Activated naive CD4-positive, alpha-beta T cell treated with anti-CD3 and anti-CD28 coated beads, Interleukin-2, amount 50 U/mL, for 16 hours (primary cell): ENCODE measurements at places on chromosomes 12 and 14.

DNA sequence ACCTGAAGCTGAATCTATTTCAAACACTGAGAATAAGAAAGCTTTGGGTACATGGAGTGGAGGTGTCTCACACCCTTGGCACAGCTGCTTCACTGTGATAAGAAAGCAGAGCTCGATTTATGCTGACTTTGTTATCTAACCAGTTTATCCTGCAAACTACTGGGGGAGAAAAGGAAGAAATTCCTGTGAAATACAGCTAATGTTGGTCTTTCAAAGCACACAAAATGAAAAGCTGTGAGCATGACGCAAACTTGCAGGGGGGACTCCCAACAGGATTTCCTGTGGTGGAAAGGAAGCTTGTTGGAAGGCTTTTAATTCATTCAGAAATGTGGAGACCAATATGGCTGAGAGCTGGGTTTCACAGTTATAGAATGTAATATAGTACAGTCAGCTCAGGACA is 53.4 kb downstream of the SRGAP1 start:
- DNase-seq, result no peak

GRCh38 chr12:82687021-82688011 is 610 bp downstream of the TMTC2 start:
- peak; percentile 54 for DNase-seq

DNA sequence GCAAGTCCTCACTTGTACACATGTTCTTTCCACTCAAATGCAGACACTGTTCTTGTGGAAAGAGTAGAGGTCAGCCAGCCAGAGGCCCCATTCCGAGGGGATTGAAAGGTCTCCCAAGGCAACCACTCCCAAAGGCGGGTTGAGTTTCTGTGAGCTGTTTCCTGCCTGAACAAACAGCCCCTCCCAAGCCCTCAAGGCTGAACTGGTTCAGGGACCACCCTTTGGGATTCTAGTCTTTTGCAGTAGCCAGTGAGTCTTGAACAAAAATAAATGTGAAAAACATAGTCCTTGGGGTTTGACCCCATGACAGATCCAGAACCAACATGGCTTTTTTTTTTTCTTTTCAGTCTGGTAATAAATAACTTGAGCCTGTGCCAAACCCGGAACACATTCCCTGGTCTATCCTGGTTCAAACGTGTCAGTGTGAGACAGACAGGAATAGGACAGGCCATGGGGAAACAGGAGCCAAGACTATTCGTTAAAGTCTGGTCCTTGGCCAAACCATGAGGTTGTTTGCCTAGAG is 17.6 kb upstream of the STK38L start:
- DNase-seq, result no peak

DNA sequence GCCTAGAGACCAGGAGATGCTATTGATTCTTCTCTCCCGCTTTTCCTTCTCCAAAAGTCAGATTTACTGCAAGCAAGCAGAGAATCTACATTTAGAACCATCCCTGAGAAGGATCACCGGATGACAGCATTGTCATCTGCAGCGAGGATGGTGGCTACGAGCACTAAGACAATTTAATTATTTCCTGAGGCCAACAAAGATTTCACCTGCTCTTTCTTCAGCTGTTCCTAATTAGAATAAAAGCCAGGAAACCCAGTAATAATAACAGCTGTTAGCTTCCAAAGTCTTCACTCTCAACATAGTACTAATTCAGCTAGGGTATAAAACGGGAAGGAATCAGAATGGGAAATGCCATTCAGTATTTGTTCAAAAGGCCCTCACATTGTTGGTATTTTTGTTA is 53.3 kb downstream of the TMTC1 start:
- no peak for DNase-seq

GRCh38 chr14:50600849-50601248 is 40.9 kb downstream of the ATL1 start:
- no peak for DNase-seq

- no peak for DNase-seq
Observed at GRCh38 chr12:7723926-7724325, 12.7 kb downstream of the DPPA3 start.

DNA sequence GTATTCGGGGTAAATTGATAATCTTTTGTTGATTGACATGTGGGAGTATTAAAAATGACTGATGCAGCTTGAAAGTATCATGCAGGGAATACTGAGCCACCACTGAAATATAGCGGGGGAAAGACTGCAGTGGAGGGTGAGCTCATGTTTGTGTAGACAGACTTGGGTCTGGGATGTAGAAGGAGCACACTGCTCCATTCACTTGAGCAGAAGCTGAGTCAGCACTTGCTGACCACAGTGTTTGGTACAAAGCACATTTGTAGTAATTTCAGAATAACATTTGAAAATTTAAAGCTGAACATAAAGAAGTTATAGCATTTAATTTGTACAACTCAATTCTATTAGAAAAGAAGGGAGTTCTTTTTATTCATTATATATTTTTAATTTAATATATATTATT is 304.3 kb upstream of the PRICKLE1 start:
- no peak for DNase-seq

GRCh38 chr12:254039-254438 is 8.6 kb downstream of the SLC6A13 start:
- no peak for DNase-seq

- DNase-seq, result no peak
Observed at GRCh38 chr12:128513331-128513730, 246.4 kb downstream of the TMEM132C start.

DNA sequence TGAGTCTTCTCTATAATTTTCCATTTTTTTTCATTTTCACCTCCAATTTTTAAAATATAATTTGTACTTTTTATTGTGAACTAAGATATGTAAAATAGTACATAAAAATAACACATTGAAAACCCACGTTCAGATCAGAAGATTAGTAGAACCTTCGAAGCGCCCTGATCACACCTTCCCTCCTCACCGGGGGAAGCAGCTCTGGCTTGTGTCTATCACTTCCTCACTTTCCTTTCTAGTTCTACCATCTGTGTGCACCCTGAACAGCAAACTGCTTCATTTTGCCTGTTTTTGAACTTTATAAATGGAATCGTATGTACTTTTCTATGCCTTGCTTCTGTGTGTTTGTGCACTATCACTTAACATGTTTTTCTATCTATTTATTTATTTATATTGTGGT is 11.8 kb upstream of the CD27 start:
- no peak for DNase-seq

- DNase-seq, result no peak
Observed at GRCh38 chr12:52692254-52692653, 11.1 kb downstream of the KRT77 start.

DNA sequence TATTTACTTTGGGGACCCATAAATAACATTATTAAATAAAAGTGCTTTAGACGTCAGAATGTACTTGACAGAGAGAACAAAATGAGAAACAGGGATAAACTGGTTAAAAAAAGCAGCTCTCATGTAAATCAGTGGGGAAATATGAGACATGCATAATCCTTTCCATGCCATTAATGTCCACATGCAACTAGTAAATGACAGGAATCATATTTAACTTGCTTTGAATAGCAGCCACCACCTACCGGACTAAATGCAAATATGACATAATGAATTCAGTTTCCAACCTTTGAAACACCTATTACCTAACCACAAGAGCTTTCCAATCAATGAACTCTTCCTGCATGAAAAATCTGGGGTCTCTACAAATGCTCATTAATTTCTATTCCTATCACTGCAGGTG is 19.6 kb downstream of the FGD6 start:
- no peak for DNase-seq

DNA sequence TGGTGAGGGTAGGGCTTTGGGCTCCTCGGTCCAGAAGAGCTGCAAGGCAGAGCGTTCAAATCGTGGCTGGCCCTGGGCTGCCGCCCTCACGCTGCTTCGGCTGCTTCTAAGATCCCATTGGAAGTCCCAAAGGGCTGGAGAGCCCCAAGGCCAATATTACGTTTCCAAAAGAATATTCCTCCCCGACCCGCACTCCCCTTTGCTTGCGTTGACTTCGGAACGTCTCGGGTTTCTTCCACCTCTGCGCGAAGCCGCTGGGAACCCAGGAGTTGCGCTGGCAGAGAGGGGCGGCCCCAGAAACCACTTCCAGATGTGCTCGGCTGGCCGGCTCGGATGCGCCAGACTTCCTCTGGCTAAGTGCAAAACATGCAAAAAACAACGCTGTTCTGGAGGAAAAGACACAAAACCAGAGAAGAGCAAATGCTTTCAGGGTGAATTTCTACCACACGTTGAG is at the start of gene GLT8D2:
Gene GLT8D2 (minus strand): TSS at position 285 of the 454 bp plus-strand sequence. CDS start 30,539 bp downstream, outside the sequence.
- no peak for DNase-seq

DNA sequence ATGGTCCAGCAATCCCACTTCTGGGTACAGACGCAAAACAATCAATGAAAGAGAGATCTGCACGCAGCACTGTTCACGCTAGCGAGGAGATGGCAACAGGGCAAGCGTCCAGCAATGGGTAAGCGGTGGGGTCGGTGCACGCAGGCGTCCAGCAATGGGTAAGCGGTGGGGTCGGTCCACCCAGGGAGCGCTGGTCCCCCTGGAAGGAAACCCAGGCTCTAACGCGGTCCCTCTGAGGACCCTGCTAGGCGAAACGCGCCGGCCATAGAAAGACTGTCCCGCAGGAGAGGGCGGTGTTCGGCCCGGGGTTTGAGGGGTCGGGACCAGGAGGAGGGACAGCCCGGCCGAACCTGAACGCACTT is 618 bp upstream of the PGAM5 start:
- no peak for DNase-seq

DNA sequence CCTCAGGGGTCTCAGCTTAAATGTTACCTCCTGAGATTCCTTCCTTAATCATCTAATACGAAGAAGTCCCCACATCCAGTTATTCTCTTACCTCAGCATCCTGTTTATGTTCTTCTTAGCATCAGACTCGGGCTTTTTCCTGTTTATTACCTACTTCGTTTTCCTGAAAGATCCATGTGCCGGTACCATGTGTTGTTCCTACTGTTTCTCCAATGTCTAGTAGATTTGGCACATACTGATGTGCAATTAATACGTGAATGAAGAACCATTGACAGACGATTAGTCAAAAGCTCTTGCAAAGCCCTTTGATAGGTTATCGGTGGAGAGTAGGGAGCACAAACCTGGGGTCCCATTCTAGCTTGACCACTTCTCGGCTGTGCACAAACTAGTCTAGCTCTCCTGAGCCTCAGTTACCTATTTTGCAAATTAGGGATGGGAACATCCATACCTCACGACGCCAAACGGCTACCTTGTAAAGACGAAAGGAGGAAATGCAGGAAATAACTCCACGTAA is 735 bp upstream of the MAPKAPK5 start:
- peak; percentile 13 for DNase-seq

DNA sequence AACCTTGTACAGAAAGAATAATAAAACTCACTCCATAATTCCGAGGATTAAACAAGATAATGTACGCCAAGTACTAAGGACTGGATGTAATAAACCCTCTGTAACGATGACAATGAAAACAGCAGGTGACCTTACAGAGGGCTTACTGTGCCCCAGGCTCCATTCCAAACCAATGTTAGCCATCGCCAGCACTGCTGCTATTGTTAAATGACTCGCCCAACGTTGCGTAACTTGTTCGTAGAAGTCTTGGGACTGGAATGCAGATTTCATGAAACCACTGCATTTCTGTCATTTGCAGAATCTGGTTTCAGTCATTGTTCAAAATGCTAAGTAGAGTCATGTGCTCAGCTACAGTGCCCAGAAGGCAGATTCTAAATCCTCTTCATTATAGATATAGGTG is 728 bp upstream of the STON2 start:
- DNase-seq, result no peak

DNA sequence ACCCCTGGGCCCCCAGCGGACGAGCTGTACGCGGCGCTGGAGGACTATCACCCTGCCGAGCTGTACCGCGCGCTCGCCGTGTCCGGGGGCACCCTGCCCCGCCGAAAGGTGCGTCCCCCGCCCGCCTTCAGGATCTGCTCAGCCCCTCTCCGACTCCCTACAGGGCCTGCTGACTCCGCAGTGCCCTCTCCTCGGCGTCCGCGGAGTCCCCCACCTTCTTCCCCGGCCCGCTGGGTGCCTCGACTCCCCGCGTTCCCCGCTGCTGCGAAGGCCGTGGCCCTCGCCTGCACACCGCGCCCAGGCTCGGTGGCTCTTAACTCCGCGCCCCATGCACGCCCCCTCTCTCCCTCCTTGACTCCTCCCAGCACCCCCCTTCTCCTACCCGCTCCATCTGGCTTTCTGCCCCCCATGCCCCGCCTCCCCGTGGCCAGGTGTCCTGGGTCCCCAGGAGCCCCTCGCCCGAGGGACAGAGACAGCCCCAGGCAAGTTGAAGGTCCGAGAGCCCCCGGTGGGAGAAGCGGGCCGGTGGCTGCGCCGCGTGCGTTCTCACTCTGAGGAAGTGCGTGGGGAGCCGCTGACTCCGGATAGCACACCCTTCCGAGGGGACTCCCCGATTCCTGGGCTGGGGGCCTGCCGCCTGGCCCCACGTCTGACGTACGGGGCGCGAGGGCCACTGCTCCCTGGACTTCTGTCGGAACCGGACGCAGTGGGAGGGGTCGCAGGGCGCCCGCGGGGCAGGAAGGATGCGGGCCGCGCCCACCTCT is 594 bp downstream of the TAMALIN start:
- DNase-seq, result peak; percentile 61

GRCh38 chr14:104665657-104666522 is 23.5 kb upstream of the INF2 start:
- DNase-seq, result no peak

- no peak for DNase-seq
Observed at GRCh38 chr12:15855646-15856045, 26.5 kb upstream of the STRAP start.

DNA sequence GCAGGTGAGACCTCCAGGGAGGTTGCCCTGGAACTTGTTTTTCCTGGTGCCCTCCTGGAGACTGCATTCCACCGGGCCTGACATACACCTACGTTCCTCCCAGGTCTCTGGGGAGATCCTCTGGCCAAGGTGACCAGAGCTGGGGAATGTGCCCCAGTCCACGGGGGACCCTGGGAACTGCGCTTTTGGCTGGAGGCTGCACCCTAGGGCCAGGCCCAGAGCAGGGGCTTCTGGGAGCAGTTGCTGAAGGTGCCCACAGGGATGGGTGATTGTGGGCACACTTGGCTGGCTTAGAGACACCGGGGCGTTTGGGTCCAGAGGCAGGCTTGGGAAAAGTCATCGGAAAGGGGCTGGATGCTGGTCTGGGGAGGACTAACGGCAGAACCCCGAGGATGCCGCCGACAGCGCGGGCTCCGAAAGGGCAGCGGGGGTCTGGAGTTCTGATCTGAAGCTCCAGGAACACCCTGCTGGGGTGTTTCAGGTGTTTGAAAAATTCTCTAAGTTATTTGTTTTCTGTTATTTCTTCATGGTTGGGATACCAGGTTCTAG is 36.5 kb upstream of the TDRD9 start:
- DNase-seq, result no peak

GRCh38 chr12:26566675-26567074 is 266.3 kb downstream of the ITPR2 start:
- no peak for DNase-seq

- no peak for DNase-seq
Observed at GRCh38 chr14:25006961-25007795, 42.8 kb downstream of the STXBP6 start.

GRCh38 chr12:114406316-114406983 is 506 bp upstream of the TBX5 start:
- DNase-seq, result no peak

GRCh38 chr12:114341635-114342034 is 64.3 kb downstream of the TBX5 start:
- no peak for DNase-seq

GRCh38 chr14:76152333-76152681 is 585 bp downstream of the GPATCH2L start:
- DNase-seq, result peak; percentile 72

GRCh38 chr12:90410962-90411361 is 544.0 kb downstream of the CCER1 start:
- no peak for DNase-seq

GRCh38 chr12:44677724-44678123 is 198.4 kb downstream of the NELL2 start:
- DNase-seq, result no peak
